AG20443 (cell line): ENCODE measurements at places on chromosomes 5 and 9.

DNA sequence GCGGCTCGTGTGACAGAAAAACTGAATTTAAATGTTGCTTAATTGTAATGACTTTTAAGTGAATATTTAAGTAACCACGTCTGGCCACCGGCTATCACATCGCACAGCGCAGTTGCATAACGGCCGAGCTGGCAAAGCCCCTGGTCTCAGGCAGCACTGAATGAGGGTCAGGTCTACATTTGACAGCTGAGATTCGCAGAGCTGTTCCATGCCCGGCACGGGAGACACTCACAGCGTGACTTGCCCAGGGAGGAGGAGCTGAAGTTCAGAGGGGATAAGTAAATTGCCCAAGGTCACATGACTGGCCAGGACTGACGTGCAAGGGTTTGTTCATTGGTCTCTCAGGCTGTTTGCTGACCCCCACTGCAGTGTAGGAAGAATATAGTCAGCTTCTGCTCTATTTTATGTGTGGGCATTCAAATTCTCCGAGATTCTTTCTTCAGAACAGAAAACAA, 17.4 kb upstream of the COL5A1 start:
- DNase-seq, result peak; percentile 64

GRCh38 chr5:78653681-78654366, 5.3 kb upstream of the LHFPL2 start:
- DNase-seq, result no peak

DNA sequence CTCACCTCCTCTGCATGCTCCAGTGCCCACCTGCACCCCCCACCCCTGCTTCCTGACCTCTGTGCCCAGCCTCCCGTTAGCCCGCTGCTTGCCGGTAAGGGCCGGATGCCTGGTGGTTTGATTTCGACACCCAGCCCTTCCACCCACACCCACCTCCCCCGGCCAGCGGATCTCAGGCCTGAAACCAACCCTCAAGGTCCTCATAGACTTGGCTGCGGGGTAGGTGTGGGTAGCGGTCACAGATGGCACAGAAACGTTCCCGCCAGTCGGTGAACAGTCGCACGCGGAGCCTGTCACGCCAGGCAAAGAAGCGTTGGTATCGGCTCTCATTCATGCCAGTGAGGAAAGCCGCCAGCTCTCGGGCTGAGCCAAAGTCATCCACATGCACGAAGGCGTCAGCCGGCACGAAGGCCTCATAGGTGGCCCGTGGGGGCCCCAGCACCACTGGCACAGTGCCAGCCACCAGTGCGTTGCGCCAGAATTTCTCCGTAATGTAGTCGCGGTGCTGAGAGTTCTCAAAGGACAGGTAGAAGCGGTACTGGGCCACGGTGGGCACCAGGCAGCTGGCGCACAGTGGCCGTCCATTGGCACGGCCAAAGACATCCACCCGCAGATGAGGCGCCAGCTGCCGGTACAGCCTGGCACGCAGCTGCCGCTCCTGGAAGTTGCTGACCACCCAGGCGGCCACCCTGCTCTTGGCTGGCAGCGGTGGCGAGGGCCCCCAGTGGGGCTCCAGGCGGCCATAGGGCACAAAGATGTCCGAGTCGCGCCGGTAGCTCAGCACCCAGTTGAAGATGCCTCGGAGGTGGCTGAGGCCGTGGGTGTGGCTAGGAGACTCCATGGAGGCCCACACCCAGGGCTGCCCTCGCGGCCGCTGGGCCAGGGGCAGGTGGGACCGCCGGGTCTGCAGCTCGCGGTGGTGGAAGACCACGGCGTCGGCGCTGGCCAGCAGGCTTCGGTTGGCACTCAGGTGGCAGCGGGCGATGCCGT, 1.1 kb downstream of the FUT7 start:
- no peak for DNase-seq

GRCh38 chr9:137134191-137134590, 4.8 kb upstream of the GRIN1 start:
- DNase-seq, result no peak

- DNase-seq, result no peak
Measured at GRCh38 chr5:4212071-4212739, 616.6 kb downstream of the IRX1 start.
